Kidney (tissue), 22 donors: ENCODE measurements at places on chromosomes 7 and 10. TPM values are rescaled to one million over a fixed set of nuclear protein-coding genes. Genes with fewer than 3 reads are reported as not detected.

DNA sequence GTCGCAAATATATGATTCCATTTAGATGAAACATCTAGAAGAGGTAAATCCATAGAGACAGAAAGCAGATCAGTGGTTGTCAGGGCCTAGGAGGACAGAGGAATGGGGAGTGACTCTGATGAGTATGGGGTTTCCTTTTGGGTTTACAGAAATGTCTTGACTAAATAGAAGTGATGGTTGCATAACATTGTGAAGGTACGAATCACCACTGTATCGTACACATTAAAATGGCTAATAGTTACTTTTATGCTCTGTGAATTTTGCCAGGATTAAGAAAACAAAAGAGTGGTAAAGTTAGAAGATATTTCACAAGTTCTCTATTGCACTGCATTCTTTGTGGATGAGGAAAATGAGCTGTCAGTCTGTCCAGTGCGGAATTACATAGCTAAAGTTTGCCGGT is 407.4 kb downstream of the KCNMA1 start:
- no peak for DNase-seq

The LRRC18 gene
- not detected for polyA plus RNA-seq

- DNase-seq, result no peak
Observed at GRCh38 chr7:91892821-91893340, 12.4 kb upstream of the MTERF1 start.

The HOXA10 gene
- 17.9 TPM for polyA plus RNA-seq

The SMO gene
- polyA plus RNA-seq, result 20.8 TPM

GRCh38 chr7:2984091-2984490 is 59.6 kb downstream of the CARD11 start:
- peak; percentile 60 for DNase-seq

GRCh38 chr7:144885478-144885877 is 49.6 kb upstream of the TPK1 start:
- DNase-seq, result no peak

The DPYSL4 gene
- polyA plus RNA-seq, result not detected

The SLC37A3 gene
- 19.5 TPM for polyA plus RNA-seq

The GPNMB gene
- polyA plus RNA-seq, result 43.9 TPM

The GDF10 gene
- not detected for polyA plus RNA-seq

The SPDYE11 gene
- not detected for polyA plus RNA-seq

DNA sequence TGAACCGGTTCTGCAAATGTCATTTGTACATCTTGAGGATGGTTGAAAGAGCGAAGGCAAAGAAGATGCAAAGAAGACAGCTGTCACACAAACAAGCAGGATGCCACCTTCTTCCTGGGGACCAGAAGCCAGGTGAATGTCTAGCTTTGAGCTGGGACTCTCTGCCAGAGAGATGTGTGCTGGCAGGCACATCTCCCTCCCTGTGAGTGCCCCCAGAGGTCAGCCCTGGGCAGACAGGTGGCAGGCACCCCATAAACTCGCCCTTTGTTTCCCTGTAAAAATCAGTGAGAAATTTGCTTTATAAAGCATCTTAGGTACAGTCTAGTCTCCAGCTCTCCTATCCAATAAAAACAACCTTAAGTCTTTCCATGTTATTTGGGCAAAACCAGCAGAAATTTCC is 2.6 kb upstream of the TCERG1L start:
- no peak for DNase-seq

GRCh38 chr10:105800641-105801040 is 1159.6 kb downstream of the SORCS3 start:
- no peak for DNase-seq
